GOT3 (cell line): ENCODE measurements at places on chromosomes 7 and 10.

GRCh38 chr7:69892790-69893189, 294.5 kb downstream of the AUTS2 start:
- DNase-seq: no peak

- peak; percentile 36 for DNase-seq
These were observed 61.9 kb downstream of the MKI67 start for GRCh38 chr10:128064108-128064969.

GRCh38 chr10:116398224-116398623, 29.4 kb upstream of the PNLIPRP3 start:
- no peak for DNase-seq

DNA sequence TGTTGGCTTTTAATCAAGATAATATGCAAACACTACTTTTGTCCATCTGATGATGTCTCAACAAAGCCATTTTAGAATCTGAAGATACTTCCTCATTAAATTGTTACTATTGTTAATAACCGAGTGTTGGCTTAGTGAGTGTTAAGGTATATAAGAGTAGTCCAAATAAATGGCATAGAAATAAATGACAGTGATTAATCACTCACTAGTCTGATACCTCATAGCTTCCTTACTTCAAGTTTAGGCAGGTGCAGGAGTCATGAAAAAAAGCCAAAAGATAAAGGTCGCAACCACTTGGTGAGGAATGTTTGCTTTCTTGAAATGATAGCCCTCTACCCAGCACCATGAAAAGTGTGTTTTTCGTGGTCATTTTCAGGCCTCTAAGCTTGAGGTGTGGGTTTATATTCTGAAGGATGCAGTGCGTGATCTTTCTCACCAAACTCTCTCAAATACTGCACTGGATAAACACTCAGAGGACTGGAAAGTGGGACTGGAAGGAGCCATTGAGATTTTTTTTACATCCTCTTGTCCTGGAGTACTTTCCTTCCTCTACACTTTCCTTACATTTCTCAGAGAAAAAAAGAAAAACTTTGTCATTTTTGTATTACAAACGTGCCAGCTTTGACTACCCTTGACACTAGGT, 138.1 kb downstream of the KIAA1217 start:
- DNase-seq: no peak

GRCh38 chr7:70325509-70326101, 727.3 kb downstream of the AUTS2 start:
- DNase-seq: no peak

DNA sequence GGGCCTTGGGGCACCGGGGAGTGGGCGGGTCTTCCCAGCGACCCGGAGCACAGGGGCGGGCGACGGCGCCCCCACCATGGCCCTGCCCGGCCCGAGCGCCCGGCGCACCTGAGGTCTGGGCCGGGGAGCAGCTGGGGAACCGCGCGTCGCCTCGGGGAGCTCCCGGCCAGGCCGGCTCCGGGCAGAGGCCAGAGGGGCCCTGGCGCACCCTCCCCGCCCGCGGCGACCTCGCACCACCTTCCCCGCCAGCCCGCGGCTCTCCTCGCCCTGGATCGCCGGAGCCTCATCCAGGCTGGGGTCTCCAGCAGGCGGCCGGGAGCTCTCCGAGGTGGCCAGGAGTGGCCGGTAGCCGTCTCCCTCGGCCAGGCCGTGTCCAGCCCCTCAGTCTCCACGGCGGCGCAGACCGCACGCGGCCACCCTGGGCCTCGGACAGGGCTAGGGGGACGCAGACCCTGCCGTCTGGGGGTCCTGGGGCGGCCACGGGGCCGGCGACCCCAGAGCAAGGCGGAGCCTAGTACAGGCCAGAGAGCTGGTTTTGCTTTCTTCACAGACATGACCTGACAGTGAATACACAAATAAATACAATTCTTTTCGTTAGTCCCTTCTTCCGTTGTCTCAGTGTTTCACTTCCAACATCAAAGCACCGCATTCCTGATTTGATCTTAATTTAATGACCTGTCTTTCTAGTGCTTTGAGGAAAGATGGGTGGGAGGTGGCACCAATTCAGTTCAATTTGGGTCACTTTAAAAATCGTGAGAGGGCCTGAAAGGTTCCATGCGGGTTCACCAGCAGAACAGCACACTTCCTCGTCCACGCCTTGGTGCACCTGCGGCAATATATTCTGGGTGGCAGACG, 356.9 kb downstream of the DNAJB6 start:
- no peak for DNase-seq

DNA sequence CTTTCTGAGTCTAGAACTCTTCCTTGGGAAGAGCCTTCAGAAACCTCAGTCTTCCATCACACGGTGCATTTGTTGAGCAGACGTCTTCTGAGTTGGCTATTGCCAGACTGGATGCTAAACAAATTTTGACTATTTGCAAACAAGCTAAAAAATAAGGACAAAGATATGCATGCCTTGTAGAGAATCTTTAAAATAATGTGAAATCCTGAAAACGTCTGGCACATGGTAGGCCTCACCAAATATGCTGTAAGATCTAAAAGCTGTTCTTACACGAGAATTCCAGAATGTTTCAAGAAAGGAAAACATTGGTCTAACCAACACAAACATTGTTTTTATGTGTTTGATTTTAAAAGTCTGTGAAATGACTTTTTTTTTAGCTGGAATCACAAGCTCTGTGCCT, 11.3 kb downstream of the ZNF467 start:
- DNase-seq: no peak

- DNase-seq: no peak
These were observed 1.1 kb downstream of the GRID1 start for GRCh38 chr10:86365346-86366032.

DNA sequence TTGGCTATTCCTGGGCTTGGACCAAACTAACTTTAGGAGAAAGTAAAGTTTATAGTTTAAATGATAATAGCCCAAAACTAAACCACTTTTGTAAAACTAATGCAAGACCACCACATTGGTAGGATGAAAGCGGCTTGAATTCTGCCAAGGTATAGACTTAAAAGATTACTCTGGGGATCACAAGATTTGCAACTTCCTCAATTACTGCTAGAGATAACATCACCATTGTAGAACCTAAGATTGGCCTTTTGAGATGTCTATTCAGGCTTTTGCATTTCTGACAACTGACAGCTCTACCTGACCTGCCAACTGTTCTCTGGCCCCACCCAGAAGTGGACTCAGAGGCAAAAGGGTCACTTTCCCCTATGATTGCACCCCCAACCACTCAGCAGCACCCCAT, 162.4 kb downstream of the TNS3 start:
- DNase-seq: no peak

- DNase-seq: no peak
These were observed 269.0 kb upstream of the ETV1 start for GRCh38 chr7:14258441-14258840.
